Cardiac muscle cell (in vitro differentiated cells and primary cell): ENCODE measurements at places on chromosomes 2 and 18.

DNA sequence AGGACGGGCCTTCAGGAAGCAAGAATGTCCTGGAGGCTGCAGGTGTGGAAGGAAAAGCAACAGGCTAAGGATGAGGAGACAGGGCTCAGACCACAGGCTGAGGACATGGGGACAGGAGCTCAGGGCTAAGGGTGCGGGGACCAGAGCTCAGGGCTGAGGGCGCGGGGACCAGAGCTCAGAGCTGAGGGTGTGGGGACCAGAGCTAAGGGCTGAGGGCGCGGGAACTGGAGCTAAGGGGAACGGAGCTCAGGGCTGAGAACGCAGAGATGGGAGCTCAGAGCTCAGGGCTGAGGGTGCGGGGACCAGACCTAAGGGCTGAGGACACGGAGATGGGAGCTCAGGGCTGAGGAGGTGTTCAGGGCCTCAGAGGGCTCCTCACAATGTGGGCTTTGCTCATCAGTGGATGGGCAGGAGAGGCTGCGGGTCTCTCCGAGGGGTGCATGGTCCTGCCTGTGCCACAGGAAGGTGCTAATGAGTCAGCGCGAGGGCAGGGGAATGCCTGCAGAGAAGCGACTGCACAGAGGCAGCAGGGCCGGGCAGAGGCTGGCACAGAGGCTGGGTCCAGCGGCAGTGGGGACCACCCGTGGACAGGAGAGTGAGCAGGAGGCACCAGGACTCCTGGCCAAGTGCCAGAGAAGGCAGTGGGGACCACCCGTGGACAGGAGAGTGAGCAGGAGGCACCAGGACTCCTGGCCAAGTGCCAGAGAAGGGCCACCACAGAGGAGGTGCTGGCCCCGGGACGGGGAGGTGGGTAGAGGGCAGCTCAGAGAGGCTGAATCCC lies 271.7 kb downstream of the TWIST2 start:
- no peaks in the 10 kb centered on the region for H3K4me1 ChIP-seq
- no peaks in the 10 kb centered on the region for H3K27me3 ChIP-seq
- H3K4me3 ChIP-seq = no peak overlapping the region
- H3K27ac ChIP-seq = no peak overlapping the region

- no peak for DNase-seq
- peaks cover 6% of the 10 kb centered on the region for H3K4me1 ChIP-seq
- H3K27ac ChIP-seq = no peak overlapping the region
These were observed 468.1 kb upstream of the FANCL start for GRCh38 chr2:58709274-58709673.

DNA sequence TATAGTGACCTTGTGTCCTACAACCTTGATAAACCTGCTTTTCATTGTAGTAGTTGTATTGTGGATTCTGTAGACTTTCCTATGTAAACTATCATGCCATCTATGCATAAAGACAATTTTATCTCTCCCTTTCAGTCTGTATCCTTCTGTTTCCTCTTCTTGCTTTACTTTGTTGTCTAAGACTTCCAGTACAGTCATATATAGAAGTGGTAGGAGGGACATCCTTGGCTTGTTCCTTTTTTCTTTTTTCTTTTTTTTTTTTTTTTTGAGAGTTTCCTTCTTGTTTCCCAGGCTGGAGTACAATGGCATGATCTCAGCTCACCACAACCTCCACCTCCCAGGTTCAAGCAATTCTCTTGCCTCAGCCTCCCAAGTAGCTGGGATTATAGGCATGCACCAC lies 39.7 kb downstream of the UBE2F start:
- H3K27me3 ChIP-seq = no peaks in the 10 kb centered on the region
- DNase-seq = no peak
- H3K4me1 ChIP-seq = peaks cover 3% of the 10 kb centered on the region
- H3K4me3 ChIP-seq = no peak overlapping the region
- H3K27ac ChIP-seq = no peak overlapping the region

DNA sequence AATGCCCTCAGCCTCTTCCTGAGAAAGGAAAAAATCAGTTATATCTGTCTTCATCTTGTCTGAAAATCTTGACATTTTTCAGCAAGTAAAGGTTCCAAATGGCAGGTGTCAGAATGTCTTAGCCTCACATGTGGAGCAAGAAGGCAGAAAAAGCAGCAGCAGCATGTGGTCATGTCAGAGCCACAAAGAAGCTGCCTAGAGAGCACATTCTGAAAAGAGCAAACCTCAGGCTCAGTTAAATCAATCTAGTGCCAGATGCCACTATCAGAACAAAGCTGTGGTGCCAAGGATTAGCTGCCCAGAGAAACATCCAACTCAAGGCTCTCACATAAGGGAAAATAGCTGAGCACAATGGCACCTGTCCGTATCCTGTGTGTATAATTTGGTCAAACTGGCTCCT lies 105.9 kb downstream of the SRBD1 start:
- H3K27me3 ChIP-seq = no peaks in the 10 kb centered on the region
- H3K36me3 ChIP-seq = no peaks in the 10 kb centered on the region
- no peaks in the 10 kb centered on the region for H3K4me1 ChIP-seq
- no peak overlapping the region for H3K27ac ChIP-seq
- no peak overlapping the region for H3K4me3 ChIP-seq

DNA sequence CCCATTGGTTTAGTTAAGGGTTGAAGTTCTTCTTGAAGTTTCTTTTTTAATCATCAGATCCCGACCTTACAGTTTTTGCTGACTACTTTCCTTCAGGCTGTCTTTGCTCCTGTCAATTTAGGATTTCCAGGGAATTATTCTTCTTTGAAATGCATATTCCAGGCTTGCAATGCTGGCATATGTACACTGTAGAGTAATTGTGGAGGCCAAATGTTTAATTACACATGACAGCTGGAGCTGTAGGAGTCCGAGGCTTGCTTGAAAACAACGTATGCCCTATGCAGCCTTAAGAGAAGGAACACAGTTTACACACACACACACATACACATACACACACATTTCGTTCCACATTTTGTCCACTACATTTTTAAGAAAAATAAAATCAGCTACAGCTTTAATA lies 602.3 kb downstream of the TMEM182 start:
- H3K27ac ChIP-seq = no peak overlapping the region
- no peaks in the 10 kb centered on the region for H3K27me3 ChIP-seq
- no peak for DNase-seq
- H3K4me3 ChIP-seq = no peak overlapping the region

DNA sequence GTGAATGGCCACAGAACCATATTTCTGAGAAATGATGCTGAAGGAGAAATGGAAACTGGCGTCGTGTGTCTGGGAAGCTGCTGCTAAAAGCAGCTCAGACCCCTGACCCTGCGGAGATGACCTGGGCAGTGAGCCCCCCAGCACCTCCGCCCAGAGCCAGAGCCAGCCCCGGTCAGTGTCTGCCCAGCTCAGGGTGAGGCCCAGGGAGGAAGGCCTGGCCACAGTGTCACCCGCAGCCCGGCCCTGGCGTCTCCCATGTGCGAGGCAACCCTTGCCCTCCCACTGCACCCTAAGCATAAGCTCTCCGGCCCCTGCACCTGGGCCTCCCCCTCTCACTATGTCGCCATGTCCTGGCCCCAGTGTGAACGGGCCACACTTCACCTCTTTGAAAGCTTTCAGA lies 502.8 kb downstream of the EIPR1 start:
- no peaks in the 10 kb centered on the region for H3K36me3 ChIP-seq
- no peaks in the 10 kb centered on the region for H3K4me1 ChIP-seq
- no peak for DNase-seq
- no peak overlapping the region for H3K27ac ChIP-seq
- H3K4me3 ChIP-seq = no peak overlapping the region
- H3K27me3 ChIP-seq = no peaks in the 10 kb centered on the region

- no peak overlapping the region for H3K4me3 ChIP-seq
- peak; percentile 56 for DNase-seq
- no peaks in the 10 kb centered on the region for H3K27me3 ChIP-seq
- peaks cover 12% of the 10 kb centered on the region for H3K4me1 ChIP-seq
- H3K36me3 ChIP-seq = no peaks in the 10 kb centered on the region
These were observed 836.5 kb upstream of the ID2 start for GRCh38 chr2:7845332-7845731.

GRCh38 chr18:76388261-76388660 lies 106.8 kb downstream of the ZNF516 start:
- H3K4me1 ChIP-seq = no peaks in the 10 kb centered on the region
- H3K27ac ChIP-seq = no peak overlapping the region
- H3K27me3 ChIP-seq = no peaks in the 10 kb centered on the region
- no peak overlapping the region for H3K4me3 ChIP-seq
- no peaks in the 10 kb centered on the region for H3K36me3 ChIP-seq
- no peak for DNase-seq

DNA sequence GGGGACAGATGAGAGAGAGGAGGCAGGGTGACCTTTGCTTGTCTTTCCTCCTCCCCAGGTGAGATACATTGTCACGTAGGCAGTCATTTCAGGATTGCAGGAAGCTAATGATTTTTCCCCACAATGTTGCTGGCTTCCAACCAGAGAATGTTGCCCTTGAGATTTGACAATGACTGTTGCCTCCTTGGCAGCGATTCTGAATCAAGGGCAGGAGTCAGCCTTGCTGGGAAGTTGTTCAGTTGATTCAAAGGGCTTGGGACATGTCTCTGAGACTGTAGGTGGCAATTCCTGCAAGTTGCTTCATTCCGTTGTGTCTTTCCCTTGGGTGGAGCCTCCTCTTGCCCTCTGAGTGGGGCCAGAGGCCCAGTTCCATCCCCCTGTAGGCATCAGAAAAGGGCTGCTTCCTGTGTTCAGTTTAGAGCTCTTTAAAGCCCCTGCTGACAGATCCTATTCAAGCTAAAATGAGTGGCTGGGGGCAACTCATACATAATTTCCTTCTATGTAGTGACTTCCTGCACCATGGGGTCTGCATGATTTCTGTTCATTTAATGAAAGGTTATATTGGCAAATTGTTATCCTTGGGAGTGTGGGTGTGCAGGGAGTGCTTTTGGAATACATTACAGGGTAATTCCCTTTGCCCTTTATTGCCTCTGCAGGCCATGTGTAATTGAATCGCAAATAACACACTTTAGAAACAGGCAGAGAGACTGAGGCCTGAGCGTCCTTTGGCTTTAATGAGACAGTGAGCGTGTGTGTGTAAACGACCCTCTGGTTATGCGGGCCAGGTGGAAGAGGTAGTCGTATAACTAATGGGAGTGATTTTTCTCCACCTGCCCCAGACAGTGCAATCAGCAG lies 52.4 kb downstream of the GPR39 start:
- H3K4me3 ChIP-seq = no peak overlapping the region
- no peak overlapping the region for H3K27ac ChIP-seq
- H3K4me1 ChIP-seq = no peaks in the 10 kb centered on the region

DNA sequence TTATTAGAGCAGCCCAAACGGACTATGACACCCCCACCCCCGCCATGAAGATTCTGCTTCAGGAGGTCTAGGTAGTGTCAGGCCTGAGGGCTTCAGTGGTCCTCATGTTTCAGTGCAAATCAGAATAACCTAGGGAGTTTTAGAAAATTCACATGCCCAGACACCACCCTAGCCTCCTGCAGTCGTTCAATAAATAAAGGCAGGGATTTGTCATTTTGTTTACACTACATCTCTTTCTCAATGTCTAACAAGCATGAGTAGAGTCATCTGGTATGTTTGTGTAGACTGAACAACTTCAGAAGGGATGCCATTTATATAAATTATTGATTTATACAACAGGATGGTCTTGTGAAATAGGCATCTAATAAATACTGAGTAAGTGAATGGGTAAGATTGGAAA lies 112.1 kb upstream of the SERPINE2 start:
- H3K4me1 ChIP-seq = no peaks in the 10 kb centered on the region
- no peak overlapping the region for H3K4me3 ChIP-seq
- no peaks in the 10 kb centered on the region for H3K27me3 ChIP-seq
- no peaks in the 10 kb centered on the region for H3K36me3 ChIP-seq

DNA sequence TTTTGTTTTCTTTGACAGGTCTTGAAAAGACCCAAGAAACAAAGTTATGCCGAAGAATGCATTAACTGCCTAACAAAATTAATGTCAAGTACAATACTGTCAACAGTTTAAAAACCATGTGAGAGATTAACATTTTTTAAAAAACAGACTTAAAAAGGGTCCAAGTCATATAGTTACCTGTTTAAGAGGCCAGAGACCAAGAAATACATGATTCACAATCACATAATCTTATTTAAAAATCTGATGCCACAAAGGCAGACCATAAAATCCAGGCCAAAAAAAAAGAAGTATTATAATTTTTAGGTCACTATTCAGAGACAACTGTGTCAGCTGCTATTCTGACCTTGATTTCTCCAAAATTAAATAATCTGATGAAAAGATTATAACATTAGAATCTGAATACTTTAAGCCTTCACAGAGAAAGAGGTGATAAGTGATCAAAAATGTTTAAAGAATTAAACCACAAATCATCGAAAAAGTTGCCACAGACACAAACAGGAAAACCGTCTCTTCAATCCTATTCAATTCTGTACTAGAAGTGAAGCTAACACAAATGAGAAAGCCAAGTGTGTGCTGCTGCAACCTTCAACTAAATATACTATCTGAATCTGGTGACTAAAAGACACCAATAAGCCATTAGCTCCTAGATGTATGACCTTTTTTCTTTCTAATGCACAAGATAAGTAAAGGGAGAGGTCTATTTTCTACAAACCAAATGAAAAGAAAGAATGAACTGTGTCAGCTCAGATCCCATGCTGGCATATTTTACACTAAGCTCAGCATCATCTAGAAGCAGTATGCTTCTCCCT lies 286.0 kb downstream of the ZEB2 start:
- no peak overlapping the region for H3K4me3 ChIP-seq
- H3K27me3 ChIP-seq = no peaks in the 10 kb centered on the region
- no peak for DNase-seq

DNA sequence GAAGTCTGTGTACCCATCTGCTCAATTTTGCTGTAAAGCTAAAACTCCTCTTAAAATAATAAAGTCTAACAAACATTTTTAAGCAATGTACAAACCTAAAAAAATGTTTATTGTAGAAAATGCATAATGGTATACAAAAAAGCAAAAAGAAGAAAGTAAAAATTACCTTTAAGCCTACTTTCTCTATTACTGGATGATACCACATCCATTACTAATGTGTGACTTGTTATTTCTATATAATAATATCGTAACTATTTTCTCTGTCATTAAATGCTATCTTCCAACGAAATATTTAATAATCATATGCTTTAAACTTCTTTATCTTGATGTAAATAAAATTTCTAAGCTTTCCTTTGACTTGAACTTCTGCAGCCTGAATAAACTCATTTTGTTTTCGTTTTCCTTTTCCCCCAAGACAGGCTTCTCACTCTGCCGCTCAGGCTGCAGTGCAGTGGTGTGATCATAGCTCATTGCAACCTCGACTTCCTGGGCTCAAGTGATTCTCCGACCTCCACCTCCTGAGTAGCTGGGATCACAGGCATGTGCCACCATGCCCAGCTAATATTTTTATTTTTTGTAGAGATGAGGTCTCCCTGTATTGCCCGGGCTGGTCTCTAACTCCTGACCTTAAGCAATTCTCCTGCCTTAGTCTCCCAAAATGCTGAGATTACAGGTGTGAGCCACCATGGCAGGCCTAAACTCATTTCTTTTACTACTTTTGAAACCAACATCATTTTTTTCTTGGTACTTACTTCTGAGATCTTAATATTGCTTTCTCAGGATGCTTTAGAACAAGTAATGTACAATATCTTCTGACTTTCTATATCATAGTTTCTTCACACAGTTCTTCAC lies 18.1 kb upstream of the DNAH7 start:
- no peak overlapping the region for H3K27ac ChIP-seq
- DNase-seq = no peak
- H3K27me3 ChIP-seq = no peaks in the 10 kb centered on the region

GRCh38 chr18:23066504-23067039 lies 68.7 kb upstream of the CABLES1 start:
- no peaks in the 10 kb centered on the region for H3K36me3 ChIP-seq
- DNase-seq = no peak
- H3K27ac ChIP-seq = no peak overlapping the region
- H3K27me3 ChIP-seq = no peaks in the 10 kb centered on the region
- no peak overlapping the region for H3K4me3 ChIP-seq
- H3K4me1 ChIP-seq = no peaks in the 10 kb centered on the region
